ENCODE measurements at places on chromosomes 3 and 15. TPM values are rescaled to one million over a fixed set of nuclear protein-coding genes. Genes with fewer than 3 reads are reported as not detected.

DNA sequence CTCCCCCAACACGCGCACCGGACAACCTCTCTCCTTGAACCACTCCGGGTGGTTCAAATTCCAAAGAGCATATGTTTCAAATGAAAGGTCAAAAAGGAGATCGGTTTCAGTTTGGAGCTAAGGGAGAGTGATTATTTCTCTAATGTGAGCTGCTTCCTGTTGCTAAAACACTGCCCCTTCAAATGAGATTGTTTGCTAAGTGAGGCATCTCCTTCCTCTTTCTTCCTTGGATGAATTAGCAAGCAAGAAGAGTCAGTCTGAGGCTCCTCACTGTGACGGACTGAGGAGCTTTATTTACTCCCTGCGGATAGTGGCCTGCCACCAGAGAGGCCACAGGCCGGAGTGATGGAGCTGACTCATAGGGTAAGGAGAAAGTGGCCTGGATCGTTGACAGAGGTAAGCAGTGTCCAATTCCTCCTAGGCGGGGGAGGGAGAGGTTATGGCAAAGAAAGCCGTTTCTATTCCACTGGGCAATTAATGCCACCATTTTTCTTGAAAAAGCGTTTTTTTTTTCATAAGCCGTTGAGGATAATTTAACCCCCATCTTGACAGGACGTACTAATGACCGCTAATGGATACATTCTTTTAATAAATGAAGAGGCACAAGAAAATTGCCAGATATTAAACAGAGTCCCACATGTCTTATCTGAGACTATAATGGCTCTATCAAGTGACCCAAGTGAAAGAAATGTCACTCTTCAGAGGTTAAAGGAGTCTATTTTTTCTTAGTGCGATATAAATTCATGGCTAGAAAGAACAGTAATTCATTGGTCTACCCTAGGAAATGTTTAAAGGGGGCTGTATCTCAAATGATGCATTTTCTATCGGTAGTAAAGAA lies 167.0 kb upstream of the ANKRD28 start:
- DNase-seq: no peak

DNA sequence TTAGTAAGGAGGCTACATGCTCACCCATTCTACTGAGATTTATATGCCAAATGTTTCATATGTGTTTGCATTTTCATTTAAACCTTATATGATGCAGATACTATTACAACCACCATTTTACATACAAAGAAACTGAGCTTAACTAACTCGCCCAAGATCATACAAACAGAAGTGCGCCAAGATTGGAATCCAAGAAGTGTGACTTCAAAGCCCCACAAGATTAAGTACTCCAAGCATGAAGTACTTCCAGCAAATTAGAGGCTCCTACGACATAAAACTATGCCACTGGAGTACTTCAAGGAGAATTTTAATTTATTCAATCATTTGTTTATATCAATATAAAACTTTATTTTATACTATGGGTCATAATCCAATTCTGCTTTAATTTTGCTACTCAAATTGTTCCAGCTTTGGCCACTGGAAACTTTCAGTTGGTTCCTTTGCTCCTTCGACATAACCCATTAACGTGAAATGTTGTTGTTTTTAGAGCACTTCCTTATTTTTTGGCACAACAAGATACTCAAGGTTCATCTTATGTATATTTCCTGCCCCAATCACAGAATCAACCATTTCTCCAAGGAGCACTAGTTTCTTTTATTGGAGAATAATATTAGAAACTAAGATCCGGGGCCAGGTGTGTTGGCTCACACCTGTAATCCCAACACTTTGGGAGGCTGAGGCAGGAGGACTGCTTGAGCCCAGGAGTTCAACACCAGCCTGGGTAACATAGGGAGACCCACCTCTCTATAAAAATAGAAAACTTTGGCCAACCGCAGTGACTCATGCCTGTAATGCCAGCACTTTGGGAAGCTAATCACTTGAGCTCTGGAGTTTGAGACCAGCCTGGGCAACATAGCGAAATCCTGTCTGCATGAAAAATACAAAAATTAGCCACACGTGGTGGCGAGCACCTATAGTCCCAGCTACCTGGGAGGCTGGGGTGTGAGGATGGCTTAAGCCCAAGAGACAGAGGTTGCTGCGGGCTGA lies 10.4 kb downstream of the INO80 start:
- no peak for DNase-seq

DNA sequence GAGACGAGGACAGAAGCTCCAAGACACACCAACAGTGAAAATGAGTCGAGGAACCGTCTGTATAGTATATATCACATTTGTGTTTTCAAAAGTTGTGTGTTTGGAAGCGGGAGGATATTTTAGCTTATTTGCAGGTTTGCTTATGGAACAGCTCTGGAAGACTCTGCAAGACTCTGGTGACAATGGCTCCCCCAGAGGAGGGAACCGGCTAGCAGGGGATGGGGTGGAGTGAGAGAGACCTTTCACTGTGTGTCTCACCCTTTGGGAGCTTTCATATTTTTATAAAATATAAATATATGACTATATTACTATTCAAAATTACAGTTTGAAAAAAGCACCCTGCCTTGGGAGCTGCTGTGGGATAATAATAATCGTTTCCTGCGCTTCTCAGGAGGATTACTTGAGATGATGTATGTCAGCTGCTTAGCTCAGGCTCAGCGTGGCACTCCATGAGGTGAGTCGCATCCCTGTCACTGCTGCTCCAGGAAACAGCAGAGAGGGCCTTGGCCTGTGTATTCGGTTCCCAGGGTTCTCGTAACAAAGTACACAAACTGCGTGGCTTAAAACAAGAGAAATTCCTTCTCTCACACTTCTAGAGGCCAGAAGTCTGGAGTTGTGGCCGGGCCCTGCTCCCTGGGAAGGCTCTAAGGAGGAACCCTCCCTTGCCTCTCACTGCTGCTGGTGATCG lies 183.9 kb downstream of the FAM43A start:
- no peak for DNase-seq

- DNase-seq: no peak
Observed at GRCh38 chr3:147153830-147154539, 252.4 kb downstream of the ZIC4 start.

Gene FBLN2
- 56.7 TPM for total RNA-seq

Gene SMCO1
- 73.0 TPM for total RNA-seq

DNA sequence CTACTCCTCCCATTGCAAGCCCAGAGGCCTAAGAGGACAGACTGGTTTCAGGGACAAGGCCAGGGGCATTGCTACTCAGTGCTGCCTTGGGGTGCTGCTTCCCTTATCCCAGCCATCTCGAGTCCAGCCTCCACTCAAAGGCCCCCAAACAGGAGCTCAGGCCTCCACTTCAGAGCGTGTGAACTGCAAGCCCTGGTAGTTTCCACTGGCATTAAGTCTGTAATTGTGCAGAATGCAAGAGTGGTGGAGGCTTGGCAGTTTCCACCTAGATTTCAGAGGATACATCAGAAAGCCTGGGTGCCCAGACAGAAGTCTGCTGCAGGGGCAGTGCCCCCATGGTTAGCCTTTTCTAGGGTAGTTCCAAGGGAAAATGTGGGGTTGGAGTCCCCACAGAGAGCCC lies 192.8 kb upstream of the ST8SIA2 start:
- no peak for DNase-seq

- DNase-seq: no peak
Observed at GRCh38 chr3:188863999-188864406, 307.8 kb upstream of the TPRG1 start.

DNA sequence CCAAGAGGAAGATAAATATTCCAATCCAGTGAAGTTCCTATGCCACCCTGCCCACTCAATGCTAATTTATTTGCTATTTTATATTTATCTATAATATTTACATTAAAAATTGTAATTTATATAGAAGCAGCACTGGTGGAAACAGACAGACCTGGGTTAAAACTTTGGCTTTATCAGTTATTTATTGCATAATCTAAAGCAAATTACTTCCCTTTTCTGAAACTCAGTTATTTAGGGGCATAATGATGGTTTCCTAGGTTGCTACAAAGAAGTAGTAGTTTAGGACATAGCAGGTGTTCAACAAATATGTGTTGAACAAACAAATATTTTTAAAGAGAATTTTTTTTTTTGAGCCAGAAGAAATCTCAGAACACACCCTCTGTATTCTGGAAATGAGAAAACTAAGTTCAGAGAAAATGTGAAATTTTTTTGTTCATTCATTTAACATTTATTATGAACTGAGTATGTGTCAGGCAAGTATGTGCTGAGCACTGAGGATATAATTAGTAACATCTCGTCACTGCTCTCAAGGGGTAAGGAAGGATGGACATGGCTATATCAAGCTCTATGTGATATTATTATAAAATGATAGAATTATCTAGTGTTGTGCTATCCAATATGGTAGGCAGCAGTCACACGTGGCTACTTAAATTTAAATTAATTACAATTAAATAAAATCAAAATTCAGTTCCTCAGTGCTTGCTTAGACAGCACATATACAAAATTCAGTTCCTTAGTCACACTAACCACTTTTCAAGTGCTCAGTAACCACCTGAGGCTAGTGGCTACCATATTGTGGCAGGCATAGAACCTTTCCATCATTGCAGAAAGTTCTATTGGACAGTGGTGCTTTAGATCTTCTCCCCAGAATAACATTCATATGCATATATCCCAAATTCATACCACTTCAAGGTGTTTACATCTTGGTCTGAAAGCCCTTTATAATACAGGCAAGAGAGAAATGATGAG lies 7.0 kb upstream of the UBE2Q2 start:
- no peak for DNase-seq

DNA sequence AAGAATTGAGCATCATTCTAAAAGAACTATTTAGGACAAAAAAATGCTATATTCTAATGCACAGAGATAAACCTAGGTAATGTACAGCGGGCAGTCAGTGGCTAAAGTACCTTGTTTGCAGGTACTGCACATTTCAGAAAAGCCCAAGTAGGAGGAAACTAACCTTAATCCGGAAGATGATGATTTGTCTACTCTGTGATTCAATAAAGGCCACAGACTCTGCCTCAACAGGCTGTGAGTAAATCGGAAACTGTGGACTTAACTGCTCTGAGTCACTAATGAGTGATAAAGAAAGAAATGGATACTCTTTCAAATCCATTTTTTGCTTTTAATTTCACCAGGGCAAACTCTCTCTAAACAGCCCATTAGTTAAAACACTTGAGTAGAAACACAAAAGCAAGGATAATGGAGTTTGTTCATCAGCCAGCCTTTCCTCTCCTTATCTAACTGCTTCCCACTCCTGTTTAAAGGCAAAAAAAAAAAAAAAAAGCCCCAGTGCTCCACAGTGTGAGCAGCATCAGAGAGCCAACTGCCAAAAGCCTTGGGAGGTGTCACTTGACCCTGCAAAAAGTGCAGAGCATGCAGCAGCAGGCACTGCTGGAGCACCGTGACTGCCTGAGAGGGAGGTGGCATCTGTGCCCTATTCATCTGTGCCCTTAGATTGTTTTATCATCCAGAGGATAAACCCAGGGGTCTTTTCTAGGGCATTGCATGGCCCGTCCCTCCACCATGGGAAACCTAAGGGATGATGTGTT lies 187.7 kb downstream of the SATB1 start:
- no peak for DNase-seq

DNA sequence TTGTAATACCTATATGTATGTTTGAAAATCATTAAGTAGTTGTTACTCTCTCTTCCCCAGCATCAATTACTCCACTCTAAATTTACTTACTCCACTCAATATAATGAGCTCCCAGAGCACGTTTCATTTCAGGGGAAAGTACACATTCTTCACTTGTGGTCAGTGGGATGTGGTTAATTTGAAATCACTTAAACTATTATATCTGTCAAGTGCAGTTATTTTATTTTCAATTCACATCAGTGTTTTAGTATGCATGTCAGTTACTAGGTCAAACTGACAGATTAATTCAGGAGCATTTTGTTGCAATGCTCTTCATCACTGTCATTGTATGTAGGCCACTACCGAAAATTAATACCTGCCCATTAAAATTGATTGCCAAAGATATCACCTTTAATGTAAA lies 376.1 kb downstream of the ZIC4 start:
- no peak for DNase-seq

DNA sequence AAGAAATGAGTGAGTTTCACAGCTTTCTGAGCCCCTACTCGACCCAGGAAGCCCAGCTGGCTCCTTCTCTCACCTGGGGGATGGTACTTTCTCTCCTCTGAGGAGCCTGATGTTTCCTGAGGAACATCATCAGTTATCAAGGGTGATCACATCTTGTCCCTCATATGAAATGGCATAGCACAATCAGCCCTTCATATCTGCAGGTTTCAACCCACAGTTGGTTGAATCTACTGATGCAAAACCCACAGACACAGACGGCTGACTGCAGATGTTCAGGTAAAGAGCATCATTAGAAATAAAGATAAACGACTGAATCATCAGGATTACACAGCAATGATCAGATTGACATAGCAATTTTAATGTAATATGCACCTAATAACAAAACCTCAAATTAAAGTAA lies 93.6 kb upstream of the OSTN start:
- no peak for DNase-seq

- DNase-seq: no peak
Observed at GRCh38 chr3:60206206-60206605, 1045.0 kb downstream of the FHIT start.

GRCh38 chr15:61889706-61890105 lies 170.5 kb downstream of the VPS13C start:
- no peak for DNase-seq

DNA sequence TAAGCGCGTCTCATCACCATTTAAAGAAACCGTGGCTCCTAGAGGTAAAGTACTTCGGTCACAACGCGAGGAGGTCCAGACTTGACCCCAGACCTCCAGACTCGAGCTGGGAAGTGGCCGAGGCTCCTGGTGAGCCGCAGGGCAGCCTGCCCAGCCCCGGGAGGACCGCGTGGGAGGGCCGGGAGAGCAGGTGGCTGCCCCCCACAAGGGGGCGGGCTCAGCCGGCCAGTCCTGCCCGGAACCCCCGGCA lies at the start of gene SLC27A2:
Gene SLC27A2 (plus strand): TSS at position 228 of the 250 bp plus-strand sequence. CDS start 232 bp downstream, outside the sequence.
- DNase-seq: no peak

GRCh38 chr15:40347559-40348473 lies 3.0 kb upstream of the PHGR1 start:
- no peak for DNase-seq

Gene PARP16
- 4.6 TPM for total RNA-seq

Gene CSPG5
- 0.22 TPM for total RNA-seq

DNA sequence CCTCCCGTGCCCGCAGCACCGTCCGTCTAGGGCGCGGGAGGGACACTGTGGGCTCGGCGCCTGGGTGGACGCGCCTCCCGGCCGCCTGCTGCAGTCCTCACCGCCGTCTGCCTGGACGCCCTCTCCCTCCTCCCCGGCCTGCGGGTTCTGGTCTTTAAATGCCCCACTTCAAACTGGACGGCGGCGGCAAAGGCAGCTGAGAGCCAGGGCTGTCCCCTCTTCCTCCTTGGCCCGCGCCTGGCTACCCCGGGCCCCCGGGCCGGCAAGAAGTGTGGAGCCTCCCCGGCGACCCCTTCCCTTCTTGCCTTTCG lies 426 bp downstream of the CBLB start:
- peak; percentile 65 for DNase-seq

DNA sequence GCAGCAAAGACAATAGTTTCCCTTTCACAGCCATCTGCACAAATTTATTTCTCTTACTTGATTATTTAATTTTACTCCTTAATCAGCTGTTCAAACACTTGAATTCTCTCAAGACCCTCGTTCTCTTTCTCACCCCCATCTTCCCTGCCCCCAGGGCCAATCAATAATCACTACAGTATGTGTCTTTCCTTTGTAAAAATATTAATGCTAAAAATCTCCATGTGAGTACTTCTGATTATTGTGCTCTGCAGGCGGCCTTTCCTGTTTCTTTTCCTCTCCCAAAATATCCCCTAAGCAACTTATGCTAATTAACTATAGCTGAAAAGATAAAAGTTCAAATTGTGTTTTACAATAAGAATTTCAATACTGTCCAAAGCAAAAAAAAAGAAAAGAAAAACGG lies 617.0 kb upstream of the CBLB start:
- no peak for DNase-seq

GRCh38 chr3:142019794-142020320 lies 129.5 kb downstream of the TFDP2 start:
- no peak for DNase-seq

Gene CCR3
- not detected for total RNA-seq

Gene LYZL4
- not detected for total RNA-seq

Measured in left ventricle myocardium inferior (tissue), 1 donor.